ENCODE measurements at places on chromosomes 7 and 10.

- DNase-seq = no peak
These were observed 26.7 kb downstream of the YWHAG start for GRCh38 chr7:76332078-76332477.

GRCh38 chr7:22202141-22202540, 154.8 kb downstream of the RAPGEF5 start:
- no peak for DNase-seq

DNA sequence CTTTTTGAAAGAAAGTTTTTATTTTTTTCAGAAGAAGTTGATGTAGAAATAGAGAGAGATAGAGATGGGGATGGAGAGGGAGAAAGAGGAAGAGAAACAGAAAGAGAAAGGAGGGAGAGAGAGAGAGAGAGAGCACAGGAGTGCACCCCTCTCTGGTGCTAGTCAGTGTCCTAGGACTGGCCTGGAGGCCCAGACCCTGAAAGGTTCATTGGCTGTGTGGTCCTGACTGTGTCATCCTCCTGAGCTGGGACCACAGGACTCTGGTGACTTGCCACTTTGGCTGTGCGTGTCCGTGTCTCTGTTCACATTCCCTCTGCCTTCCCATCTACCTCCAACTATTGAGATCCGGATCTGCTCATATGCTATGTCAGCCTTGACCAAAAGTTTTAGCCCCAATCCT, 62.1 kb upstream of the SHH start:
- DNase-seq = no peak

DNA sequence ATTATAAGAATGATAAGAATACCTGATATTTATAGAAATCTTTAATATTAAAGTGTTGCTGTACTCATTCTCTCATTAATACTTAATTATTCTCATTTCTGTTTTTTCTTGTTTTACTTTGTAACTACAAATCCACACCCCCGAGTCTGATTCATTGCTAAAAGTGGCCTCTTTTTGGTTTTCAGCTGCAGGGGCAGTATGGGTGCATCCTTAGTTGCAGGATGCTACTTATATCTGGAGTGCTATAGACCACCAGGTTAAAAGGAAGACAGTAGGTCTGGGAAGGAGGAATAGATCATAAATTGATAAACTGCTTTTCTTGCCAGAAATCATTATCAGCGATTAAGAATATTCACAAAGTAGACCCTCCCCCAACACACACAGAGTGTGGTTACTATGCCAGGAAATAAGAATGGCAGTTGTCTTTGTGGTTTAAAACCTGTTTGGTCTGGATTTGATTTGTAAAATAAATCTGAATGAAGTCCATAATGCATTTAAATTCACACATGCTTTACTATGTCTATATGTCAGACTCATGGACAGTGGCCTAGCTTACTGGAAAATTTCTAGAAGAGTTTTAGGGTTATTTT, 96.5 kb downstream of the NRF1 start:
- no peak for DNase-seq

GRCh38 chr10:130194991-130195645, 58.9 kb downstream of the GLRX3 start:
- no peak for DNase-seq

GRCh38 chr10:70363971-70364771, 18.3 kb downstream of the LRRC20 start:
- peak; percentile 65 for DNase-seq

Data from esophagus squamous epithelium (tissue), 5 donors.